ENCODE measurements at places on chromosomes 3 and 15.

GRCh38 chr3:13037458-13038117, 35.6 kb downstream of the IQSEC1 start:
- no peak for DNase-seq

- DNase-seq, result no peak
Measured at GRCh38 chr3:153003441-153003840, 158.6 kb upstream of the RAP2B start.

- DNase-seq, result no peak
Measured at GRCh38 chr3:156304406-156304805, 184.0 kb downstream of the KCNAB1 start.

- no peak for DNase-seq
Measured at GRCh38 chr3:57943525-57944495, 64.4 kb upstream of the FLNB start.

DNA sequence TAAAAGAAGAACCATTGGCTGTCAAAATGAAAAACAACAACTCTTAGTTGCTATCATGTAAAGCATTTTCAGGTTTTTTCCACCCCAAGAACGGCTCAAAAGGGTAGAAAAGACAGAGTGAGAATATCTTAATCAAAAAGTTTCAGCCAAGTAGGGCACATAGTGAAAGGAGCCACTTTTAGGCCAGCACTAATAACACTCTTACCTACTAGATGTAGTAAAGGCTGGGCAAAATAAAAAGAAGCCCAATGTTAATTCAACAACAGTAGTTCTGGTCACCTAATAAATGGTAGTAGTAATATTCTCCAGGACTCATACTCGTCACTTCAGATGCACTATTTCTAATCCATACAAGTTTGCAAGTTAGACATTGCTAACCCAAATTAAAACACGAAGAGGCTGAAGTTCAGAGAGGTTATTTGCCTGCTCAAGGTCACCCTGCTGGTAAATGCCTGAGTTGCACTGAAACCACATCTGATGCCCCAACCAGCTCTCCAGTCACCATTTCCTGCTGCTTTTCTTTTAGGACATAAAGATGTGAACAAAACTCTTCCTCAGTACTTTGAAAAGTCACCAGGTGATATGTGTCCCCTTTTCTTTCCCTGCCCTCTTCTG, 7.5 kb downstream of the GOLIM4 start:
- no peak for DNase-seq
